ENCODE measurements at places on chromosomes 4 and X.

- no peak for DNase-seq
These were observed 53.6 kb downstream of the HHIP start for GRCh38 chr4:144699565-144699964.

GRCh38 chrX:71671043-71671780 is 3.9 kb downstream of the LOC101059915 start:
- DNase-seq: no peak

- DNase-seq: no peak
These were observed 8.5 kb downstream of the CNKSR2 start for GRCh38 chrX:21382715-21383114.

- DNase-seq: no peak
These were observed 90.6 kb upstream of the STOX2 start for GRCh38 chr4:183814461-183814860.

DNA sequence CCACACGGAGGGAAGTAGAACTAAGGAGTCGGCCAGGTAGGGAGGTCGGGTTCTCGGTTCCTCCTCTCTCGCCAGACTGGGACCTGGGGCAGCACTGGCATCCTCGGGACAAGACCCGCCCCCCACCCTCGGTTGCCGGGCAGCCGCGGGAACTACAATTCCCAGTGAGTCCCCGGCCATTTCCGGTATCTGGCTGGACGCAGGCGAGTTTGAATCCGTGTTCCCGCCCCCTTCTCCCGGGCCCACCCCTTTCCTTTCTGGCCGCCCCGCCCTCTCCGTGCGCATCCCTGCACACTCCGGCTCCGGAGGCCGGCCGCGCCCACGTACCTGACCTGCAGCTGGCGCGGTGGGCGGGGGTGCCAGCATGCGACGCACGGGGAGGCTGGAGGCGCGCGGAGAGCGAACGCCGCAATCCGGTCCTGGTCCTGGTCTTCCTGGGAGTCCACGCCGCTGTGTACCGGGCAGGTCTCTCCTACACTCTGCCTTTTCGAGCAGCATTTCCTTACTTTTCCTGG is 10.2 kb upstream of the DLG3 start:
- DNase-seq: peak; percentile 82

- no peak for DNase-seq
These were observed 89.7 kb upstream of the NPNT start for GRCh38 chr4:105805501-105806120.

DNA sequence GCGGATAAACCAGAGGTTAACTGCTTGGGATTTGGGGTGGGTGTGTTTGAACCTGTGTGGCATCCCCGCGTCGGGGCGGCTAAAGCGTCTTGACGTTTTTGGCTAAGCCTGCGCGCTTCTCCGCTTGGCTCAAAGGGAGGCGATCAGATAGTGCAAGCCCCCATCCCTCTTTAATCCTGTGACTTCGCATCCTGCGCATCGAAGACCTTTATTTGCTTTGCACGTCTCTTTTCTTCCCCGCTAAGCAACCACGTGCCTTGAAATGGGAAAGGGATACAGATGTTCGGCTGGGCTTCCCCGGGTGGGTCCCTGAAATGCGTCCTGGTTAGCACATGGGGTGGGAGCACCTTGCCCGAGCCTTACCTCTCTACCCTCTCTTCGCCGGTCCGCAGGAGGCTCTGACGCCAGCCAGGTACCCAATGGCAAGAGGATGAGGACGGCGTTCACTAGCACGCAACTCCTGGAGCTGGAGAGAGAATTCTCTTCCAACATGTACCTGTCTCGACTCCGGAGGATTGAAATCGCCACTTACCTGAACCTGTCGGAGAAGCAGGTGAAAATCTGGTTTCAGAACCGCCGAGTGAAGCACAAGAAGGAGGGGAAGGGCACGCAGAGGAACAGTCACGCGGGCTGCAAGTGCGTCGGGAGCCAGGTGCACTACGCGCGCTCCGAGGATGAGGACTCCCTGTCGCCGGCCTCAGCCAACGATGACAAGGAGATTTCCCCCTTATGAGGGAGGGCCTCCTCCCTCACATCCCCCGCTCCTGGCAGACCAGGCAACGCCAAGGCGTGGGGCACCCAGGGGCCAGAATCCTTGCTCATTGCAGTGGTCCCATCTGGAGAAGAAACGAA is 1.5 kb downstream of the GSX2 start:
- DNase-seq: no peak

DNA sequence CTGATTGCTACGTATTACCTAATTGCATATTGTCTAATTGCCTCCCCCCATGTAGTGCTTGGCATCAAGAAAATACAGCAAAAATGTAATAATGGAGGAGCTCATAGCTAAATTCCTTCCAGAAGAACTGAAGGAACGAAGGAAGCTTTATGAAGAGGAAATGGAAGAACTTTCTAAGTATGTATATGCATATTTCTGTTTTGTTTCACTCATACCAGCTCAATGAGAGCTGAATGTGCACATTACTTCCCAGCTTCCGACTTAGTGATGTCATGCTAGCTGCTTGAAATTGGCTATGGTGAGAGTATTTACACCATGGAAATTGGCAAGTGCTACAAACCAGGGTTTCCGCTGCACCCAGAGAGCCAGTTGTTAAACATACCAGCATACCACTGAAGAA is 34.7 kb downstream of the LONRF3 start:
- DNase-seq: no peak
